ENCODE measurements at places on chromosomes 2 and 18.
A peak's percentile ranks its signal among the peaks of the same experiment; 100 is the strongest.

DNA sequence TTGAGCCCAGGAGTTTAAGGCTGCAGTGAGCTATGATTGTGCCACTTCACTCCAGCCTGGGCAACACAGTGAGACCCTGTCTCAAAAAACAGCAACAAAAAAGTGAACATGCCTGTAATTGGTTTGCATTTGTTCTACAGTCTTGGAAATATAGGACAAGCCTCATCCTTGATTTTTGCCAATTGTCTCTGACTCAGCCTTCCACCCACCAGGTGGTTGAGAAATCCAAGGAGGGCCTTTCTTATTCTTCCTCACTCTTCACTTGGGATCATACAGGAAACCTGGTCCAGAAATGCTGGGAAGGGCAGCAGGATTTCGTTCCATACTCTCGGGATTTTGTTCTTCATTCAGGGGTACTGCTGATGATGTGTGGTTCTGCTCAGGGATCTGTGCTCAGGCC lies 94.6 kb downstream of the CDC42EP3 start:
- DNase-seq: no peak

- DNase-seq: no peak
Observed at GRCh38 chr2:150467621-150467963, 19.9 kb downstream of the RND3 start.

- DNase-seq: no peak
Observed at GRCh38 chr2:43226955-43227829, 786 bp upstream of the ZFP36L2 start.

GRCh38 chr2:84314901-84315330 lies 144.2 kb downstream of the SUCLG1 start:
- peak; percentile 31 for DNase-seq

Data from AG04449 (cell line).